Vagina (tissue), 2 donors: ENCODE measurements at places on chromosomes 3 and 15.

DNA sequence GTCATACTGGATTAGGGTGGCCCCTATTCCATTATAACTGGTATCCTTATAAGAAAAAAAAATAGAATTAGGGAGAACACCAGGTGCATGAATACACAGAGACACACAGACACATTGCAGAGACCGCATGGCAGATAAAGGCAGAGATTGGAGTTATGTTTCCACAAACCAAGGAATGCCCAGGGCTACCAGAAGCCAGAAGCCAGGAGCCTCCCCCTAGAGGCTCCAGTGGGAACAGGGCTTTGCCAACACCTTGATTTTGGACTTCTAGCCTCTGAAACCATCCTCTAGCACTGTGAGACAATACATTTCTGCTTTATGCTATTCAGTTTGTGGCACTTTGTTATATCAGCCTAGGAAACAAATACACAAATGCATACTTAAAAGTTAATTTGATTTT is 10.4 kb downstream of the GOLM2 start:
- no peak for DNase-seq

DNA sequence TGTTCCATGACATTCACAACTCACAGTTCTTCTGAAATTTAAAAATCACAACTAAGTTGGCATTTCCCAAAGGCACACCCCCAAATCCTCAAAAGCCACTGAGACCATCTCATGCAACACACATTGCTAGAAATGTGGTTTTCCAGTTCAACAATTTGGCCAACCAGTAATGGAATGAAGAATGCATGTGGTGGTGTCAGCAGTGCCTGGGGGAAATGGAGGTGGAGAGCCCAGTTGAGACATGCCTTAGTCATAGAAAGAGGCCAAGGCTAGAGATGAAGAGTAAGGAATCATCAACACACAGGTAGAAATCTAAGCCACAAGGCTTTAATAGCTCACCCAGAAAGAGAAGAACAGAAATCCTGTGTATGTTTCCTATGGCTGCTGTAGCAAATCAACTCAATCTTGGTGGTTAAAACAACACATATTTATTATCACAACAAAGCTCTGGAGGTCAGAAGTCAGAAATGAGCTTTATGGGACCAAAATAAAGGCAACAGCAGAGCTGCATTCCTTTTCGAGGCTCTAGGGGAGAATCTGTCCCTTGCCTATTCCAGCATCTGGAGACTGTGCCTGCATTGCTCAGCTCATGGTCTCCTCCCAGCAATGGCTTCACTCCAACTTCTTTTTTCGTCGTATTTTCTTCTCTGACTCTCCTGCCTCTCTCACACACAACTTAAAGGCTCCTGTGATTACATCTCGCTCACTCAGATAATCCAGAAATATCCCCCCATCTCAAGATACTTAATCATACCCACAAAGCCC is 54.0 kb downstream of the SNTN start:
- no peak for DNase-seq

DNA sequence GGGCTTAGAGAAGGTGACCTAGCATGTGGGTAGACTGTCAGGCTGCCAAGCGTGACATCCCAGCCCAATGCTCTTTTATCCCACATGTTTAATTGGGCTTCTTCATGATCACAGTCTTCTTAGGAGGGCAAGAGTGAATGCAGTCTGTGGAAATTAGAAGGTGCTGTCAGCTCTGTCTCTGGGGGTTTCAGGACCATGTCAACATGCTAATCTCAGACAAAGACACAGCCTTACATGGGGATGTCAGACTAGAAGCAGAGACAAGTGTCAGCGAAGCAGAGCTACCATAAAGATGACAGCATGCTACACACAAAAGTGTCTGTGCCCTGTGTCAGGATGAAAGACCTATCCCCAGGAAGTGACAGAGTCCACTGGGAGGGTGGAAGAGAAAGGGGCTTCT is 120.1 kb upstream of the SLC25A36 start:
- no peak for DNase-seq

GRCh38 chr3:36488077-36488789 is 107.9 kb downstream of the STAC start:
- no peak for DNase-seq

GRCh38 chr3:151219056-151219455 is 16.0 kb upstream of the GPR171 start:
- DNase-seq = no peak

- DNase-seq = no peak
Observed at GRCh38 chr3:198079771-198080520, 119.9 kb downstream of the LMLN start.

- DNase-seq = no peak
Observed at GRCh38 chr15:42210696-42211095, 2.6 kb upstream of the VPS39 start.

DNA sequence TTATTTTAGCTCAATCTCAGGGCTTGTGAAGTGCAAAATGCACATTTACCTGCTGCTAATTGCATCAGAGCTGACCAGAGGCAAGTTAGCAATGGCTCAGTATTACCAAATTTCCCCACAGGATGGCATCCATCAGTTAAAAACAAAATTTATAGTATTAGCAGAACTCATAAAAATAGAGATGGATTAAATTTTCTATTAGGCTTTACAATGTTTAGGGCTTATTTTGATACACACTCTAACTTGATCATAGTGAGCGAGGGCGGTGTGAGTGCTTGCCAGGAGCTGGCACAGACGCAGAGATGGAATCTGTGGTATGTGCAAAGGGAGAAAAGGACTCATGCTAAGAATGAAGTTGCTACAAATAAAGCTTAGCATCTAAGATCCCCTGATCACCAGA is 241.0 kb downstream of the NSUN3 start:
- no peak for DNase-seq

- DNase-seq = no peak
Observed at GRCh38 chr15:91592567-91592966, 260.9 kb upstream of the SLCO3A1 start.

DNA sequence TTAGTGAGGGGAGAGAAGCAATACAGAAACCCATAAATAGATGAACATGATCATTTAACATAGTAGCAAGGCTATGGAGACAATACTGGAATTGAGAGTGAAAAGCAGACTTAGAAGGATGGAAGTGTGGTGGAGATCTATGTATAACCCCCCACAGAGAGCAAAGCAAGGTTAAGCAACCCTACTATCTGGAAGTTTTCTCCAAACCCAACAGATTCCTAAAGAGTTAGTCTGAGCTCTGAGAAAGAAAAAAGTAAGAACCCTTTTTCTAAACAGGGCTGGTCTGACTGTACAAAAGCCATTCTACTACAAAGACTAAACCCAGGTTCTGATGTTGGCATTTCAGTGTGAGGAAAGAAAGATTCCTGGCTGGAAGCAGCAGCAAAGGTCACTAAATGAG is 153.2 kb downstream of the WNT5A start:
- DNase-seq = no peak

DNA sequence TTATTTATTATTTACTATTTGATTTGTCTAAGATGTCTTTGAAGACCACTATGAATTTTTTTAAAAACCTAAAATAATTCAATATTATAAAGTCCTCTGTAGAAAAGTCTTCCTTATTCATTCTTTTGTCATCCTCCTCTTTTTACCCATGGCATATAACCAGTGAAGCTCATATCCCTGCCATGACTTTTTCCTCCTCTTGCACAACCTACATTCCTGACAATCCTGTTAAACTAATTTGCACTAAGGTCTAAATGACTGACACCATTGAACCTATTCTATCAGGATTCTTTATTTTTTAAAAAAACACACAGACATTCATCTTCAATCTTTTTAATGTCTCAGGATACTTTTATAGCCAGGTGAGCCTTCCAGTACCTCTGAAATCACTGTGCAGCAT is 159.9 kb upstream of the SLC2A2 start:
- DNase-seq = no peak

GRCh38 chr3:54822206-54822605 is 105.7 kb downstream of the LRTM1 start:
- no peak for DNase-seq

DNA sequence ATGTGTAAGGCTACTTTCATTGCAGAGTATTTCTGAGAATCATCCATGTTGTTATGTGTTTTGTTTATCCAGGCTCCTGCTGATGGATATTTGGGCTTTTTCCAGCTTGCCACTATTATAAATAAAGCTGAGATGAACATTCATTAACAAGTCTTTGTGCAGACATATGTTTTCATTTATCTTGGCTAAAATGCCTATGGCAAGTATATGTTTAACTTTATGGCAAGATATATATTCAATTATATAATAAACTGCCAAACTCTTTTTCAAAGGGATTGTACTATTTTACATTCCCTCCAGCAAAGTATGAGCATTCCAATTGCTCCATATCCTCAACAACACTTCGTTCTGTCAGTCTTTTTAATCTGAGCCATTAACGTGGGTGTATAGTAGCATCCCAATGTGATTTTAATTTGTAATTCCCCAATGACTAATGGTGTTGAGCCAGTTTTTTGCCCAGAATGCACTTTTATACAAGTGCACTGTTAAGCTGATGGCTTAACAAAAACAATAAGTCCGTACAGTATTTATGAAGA is 452.4 kb downstream of the SHQ1 start:
- DNase-seq = no peak

DNA sequence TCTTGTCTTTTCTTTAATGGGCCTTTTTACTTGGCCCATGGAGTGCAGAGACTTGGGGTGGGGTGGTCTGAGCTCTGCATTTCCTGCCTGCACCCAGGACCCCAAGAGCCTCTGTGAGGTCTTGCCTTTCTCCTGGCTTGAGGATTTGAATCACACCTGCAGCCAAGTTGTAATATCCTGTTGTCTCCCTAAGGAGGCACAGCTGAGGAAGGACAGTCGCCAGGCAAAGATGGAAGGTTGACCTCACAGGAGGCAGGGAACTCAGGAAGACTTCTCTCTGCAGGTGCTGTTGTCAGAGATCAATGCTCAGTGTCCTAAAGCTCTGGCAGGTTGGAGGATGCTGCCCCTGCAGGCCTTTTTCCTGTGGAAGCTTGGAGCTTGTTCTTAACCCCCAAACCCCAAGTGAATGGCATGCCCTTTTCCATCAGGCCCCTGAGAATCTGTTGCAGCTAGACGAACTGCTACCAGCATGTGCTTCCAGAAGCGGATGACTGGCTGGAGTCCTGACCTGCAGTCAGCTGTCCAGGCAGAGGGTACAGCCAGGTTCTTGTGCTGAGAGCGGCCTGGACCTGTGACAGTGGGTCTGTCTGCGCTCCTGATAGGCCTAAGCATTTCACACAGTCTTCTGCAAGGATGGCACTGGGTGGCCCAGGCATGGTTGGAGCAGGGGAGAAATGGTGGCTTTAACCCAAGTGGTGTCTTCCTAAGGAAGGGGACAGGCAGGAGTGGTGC is 120.0 kb downstream of the EEFSEC start:
- DNase-seq = peak; percentile 70

- no peak for DNase-seq
Observed at GRCh38 chr3:37419979-37420378, 245.6 kb upstream of the LRRFIP2 start.

DNA sequence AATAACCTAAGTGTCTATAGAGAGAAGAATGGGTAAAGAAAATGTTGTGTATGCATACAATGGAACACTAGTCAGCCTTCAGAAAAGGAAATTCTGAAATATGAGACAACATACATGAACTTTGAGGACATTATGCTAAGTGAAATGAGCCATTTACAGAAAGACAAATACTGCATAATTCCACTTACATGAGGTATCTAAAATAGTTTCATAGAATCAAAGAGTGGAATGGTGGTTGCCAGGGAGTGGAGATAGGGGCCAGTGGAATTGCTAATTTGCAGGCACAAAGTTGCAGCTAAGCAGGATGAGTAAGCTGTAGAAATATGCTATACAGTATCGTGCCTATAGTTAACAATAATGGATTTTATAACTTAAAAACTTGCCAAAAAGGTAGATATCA is 779.6 kb upstream of the ARPP21 start:
- no peak for DNase-seq

DNA sequence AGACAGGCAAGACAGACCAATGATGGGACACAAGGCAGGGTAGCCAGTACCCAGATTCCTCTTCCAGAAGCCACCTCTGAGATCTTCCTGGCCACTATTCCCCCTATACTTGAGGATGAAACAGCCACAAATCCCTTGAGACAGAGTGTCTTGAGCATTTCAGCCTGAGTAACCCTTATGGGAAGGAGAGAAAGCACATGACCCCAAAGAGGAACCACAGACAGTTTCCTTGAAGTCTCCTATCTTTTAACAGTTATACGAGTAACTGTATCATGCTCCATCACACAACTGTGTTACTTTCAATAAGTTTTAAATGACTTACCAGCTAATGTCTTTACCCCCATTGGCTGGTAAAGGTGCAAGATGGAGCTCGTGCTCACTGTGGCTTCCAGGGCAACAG is 9.3 kb downstream of the VIPR1 start:
- DNase-seq = no peak

GRCh38 chr3:100171211-100171914 is 57.1 kb upstream of the FILIP1L start:
- no peak for DNase-seq

- no peak for DNase-seq
Observed at GRCh38 chr3:186722457-186722856, 5.3 kb downstream of the KNG1 start.

DNA sequence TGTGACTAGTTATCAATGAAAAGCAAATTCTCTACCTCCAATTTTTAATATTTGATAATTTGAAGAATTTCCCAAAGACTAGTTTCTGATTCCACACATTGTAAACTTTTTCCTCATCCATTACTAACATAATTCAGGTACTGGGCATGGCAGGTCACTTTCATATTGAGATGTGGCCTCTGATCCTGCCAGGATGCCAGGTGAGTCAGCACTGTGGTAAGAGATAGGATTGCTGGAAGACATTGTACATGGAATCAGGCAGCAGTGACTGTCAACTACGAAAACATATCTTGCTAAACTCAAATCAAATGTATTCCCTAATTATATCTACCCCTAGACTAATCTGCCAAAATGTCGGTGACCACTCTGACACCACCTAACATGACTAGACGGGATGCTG is 33.2 kb upstream of the POU1F1 start:
- DNase-seq = no peak

DNA sequence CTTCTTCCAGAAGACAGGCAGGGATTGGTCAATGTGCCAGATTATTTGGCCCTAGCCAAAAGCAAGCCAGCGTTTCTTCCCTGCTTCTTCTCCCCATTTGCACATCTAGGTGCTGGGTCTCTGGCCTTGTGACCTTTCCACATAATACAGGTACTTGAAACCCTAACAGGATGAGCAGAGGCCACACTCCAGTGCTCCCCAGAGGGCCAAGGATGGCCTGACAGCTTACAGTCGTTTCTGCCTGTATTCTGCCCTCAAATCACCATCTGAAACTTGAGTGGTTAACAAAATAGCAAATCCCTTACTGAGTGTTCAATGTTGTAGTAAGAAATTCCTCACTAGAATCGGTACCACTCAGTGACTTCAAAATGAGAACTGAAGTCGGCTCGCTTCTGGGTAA is 29.1 kb downstream of the MKRN2 start:
- no peak for DNase-seq

- no peak for DNase-seq
Observed at GRCh38 chr3:194872669-194872977, 186.9 kb downstream of the FAM43A start.

DNA sequence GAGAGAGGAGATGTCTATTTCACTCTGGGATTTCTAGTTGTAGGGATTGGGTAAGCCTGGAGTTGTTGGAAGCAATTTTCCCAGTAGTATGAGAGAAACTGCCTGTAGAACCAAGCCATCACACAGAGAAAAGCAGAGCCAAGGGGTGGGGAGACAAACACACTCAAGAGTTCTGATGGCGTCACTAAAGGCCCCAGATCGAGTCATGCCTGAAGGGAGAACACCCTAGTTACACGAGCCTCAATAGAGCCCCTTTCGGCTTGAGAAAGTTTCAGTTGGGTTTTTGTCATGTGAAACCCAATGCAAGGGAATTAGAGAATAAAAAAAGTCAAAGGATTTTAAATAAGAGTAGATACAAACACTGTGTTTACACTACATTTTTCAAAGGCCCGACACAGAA is 66.1 kb upstream of the PFN2 start:
- DNase-seq = no peak

- DNase-seq = no peak
Observed at GRCh38 chr3:29668233-29668632, 387.4 kb downstream of the RBMS3 start.
